ENCODE measurements at places on chromosomes 5 and 9.

DNA sequence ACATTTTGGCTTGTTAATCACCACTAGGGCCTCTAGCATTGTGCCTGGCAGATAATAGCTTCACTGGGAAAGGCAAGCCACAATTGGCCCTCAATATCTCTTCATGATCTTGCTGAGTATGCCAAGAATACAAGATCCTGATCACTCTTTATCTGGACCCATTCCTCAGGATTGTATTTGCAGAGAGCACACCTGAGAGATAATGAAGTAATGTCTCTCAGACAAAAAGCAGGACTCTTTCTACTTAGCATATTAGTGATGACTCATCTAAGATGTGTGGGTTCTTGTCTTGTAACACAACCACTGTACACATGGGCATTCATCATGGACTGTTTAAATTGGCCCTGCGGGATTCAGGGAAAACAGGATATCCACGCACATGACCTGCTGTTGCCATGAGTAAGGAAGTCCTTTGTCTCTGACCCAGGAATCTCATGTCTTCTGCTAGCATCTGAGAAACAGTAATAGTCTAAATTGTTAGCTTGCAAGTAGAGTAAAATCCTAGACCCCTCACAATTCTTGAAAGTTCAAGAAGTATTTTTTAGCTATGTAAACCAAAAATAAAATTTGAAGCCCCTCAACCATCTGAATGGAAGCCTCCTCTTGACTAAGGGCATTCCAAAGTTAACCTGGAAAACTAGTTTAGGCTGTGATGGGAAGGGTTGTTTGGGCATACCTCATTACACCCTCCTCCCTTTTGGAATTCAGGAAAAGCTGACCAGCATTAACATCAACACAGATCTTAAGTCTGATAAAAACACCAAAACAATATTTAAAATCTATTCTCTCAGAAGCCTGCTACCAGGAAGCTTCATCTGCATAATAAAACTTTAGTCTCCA, 28.0 kb upstream of the NFIL3 start:
- DNase-seq: no peak

- DNase-seq: no peak
These were observed 5.4 kb upstream of the PITX1 start for GRCh38 chr5:135039271-135040033.

- DNase-seq: no peak
These were observed 15.3 kb downstream of the GPR107 start for GRCh38 chr9:130069048-130069447.

- DNase-seq: peak; percentile 77
These were observed 4.6 kb upstream of the MYOZ3 start for GRCh38 chr5:150656191-150657132.

DNA sequence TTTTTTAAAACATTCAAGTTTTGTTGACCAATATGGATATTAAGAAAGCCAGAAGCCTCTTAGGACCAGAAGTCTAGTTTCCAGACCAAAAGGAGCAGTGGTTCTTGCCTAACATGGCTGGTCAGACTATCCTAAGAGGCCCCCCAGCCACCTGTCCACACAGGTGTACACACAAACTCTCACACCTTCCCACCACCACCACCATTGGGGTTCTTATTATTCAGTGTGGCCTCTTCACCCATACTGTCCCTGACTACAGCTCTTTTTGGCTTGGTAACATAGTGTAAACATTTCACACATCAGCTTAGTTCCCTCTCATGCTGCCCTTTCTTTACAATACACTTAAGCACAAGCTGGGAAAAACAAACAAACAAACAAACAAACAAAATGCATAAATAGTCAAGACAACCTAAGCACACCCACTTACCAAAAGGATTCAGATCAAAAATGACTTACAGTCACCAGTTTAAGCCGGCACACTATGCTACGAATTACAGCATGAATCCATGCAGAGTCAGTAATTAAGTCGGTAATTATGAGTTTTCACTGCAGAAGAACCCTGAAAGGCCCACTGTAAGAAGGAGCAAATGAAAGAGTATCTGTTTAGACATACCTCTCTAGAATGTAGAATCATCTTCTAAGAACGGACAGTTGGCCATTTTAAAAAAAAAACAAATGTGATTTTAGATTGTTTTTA, 9.5 kb downstream of the LHFPL2 start:
- no peak for DNase-seq

GRCh38 chr5:154315196-154315595, 124.7 kb downstream of the GALNT10 start:
- DNase-seq: no peak

DNA sequence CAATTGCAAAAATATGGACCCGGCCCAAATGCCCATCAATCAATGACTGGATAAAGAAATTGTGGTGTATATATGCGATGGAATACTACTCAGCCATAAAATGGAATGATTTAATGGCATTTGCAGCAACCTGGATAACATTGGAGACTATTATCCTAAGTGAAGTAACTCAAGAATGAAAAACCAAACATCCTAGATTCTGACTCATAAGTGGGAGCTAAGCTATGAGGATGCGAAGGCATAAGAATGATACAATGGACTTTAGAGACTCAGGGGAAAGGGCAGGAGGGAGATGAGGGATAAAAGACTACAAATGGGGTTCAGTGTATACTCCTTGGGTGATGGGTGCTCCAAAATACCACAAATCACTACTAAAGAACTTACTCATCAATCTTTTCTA, 247.6 kb upstream of the FBXL7 start:
- DNase-seq: no peak

- no peak for DNase-seq
These were observed 724.3 kb downstream of the PRELID2 start for GRCh38 chr5:145110834-145111233.

- no peak for DNase-seq
These were observed 30.8 kb upstream of the ALDH1A1 start for GRCh38 chr9:72983512-72984225.

DNA sequence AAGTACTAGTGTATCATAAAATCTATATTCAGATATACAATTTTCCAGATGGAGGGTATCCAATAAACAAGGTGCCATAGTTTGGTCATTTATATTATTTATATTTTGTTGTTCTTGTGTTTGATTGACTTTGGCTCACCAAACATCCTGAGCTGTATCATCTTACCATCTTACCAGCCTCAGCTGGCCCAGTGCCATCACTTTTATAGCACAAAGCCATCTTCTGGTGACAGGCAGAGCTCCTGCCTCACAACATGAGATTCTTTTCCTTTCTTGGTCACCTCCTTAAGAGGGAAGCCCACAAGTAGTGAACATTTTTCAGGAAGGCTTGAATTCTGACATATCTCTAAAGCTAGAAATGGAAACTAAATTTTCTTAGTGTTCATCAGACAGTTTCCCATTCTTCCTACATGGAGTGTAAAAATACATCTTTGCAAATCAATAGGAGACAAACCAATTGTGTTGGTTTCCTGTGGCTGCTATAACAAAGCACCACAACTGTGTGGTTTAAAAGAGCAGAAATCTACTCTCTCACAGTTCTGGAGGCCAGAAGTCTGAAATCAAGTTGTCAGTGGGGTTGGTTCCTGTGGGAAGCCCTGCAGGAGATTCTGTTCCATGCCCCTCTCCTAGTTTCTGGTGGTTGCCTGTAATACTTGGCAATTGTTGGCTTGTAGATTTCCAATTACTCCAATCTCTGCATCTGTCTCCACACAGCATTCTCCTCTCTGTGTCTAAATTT, 341.8 kb downstream of the MAN2A1 start:
- no peak for DNase-seq

DNA sequence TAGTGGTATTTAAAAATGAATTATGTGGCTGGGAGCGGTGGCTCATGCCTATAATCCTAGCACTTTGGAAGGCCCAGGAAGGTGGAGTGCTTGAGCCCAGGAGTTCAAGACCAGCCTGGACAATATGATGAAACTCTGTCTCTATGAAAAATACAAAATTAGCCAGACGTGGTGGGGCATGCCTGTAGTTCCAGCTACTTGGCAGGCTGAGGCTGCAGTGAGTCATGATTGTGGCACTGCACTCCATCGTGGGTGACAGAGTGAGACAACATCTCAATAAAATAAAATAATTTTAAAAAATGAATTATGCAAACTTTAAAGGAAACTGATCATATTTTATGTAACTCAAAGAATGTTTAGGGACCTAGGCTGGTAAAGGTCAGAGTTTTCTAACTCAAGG, 310.8 kb upstream of the DMRT1 start:
- no peak for DNase-seq

DNA sequence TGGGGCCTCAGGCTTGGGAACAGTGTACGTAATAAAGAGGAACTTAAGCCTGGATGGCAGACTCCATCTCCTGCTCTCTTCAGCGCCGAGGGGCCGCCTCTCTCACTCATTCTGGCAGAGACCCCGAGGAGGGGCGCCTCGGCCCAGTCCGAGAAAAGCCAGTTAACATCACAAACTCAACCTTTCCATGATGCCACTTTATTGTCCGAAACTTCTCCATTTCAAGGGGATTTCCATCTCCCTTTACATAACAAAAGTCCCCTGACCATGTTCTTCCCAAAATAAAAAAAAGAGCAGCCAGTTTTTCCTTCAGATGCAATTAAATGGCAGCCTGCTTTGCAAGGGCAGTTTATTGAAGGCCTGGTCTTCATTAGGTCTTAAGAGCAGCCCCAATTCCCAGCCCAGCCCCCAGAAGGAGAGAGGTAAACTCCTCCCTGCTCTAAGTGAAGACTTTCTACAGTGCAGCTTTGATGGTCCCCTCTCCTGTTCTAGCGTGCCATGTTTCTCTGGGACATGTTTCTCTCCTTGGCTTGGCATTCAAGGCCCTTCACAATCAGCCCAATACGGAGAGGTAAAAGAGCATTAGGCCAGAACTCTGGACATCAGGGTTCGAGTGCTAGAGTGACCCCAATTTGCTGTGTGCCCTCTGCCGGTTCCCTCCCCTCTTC, 19.5 kb upstream of the RAB14 start:
- DNase-seq: no peak

- DNase-seq: no peak
These were observed 369.8 kb upstream of the PDE4D start for GRCh38 chr5:60263346-60263745.

GRCh38 chr9:112111461-112111860, 63.6 kb downstream of the SUSD1 start:
- DNase-seq: no peak

DNA sequence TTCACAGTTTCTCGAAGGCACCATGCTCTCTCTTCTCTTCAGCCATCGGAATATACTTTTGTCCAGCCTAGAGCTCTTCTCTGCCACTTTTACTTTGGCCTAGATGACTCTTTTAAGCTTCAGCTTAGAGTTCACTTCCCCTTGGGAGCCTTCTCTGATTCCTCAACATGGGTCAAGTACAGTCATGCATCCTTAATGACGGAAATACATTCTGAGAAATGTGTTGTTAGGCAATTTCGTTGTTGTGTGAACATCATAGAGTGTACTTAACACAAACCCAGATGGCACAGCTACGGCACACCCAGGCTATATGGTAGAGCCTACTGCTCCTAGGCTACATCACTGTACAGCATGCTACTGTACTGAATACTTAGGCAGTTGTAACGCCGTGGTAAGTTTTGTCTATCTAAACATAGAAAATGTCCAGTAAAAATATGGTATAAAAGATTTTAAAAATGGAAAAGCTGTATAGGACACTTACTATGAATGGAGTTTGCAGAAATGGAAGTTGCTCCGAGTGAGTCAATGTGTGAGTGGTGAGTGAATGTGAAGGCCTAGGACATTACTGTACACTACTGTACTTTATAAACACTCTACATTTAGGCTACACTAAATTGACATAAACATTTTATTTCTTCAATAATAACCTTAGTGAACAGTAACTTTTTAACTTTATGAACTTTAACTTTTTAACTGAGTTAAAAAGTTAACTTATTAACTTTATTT, 15.1 kb upstream of the TNFSF15 start:
- DNase-seq: no peak

DNA sequence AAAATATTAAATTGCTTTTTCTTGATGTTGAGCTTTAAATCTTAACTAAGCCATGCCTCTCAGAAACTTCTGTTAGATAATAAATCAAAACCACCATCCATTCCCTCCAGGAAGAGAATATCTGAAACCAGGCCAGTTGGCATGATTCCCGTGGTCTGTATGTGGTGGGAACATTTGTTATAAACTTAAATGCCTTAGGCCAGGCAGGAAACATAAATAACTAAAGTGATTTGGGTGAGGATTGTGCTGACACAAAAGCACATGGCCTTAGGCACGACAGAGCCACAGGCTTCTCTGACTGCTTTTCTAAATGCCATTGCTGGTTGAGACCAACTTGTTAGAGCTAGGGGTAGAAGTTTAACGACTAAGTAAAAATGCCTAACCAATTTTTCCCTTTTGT, 255.9 kb downstream of the GABRG2 start:
- DNase-seq: no peak

GRCh38 chr9:13140843-13141592, 138.5 kb downstream of the MPDZ start:
- DNase-seq: no peak

- no peak for DNase-seq
These were observed 265.0 kb upstream of the FAM174A start for GRCh38 chr5:100270023-100270771.

DNA sequence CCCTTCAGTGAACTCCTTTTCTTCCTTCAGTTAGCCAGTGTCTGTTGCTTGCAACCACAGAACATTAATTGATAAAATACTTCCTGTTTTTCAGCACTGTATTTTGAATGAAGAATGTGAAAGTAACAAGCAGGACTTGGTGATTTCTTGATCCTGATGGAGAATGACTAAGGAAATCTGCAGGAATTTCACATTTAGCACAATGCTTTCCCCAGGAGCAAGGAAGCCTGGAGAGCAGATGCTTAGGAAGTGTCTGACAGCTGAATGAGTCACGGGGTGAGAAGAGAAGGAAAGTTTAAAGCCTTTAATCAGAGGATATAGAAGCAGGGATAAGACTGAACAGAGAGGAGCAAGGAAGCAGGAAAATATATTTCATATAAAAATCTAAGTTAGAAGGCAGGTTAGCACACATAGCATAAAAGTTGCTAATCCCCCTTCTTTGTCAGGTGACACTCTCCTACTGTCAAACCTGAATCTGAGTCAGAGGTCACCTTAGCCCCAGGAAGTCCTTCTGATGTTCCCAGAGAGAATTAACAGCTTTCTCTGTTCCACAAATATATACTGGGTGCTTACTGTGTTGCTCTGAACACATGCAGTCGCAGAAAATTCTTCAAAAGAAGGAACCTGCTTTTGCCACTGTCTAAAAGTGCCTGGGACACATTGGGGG, 59.7 kb downstream of the GNA14 start:
- DNase-seq: no peak

DNA sequence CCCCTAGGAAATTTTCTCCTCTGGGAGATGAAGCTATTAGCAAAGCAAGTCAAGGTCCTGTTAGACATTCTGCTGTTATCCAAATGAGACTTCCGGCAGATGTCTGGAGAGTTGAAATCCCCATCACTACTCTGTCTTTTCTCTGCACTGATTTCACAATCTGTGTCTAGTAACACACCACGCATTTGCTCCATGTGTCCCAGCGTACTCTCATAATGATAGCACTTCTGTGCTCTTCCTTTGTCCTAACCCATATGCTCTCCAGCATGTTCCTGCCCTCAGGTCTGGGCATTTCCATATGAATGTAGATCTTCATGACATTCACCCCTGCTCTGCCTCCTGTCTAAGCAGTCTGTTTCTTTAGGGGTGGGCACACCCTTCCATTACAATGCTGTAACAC, 1949.0 kb upstream of the WWC1 start:
- no peak for DNase-seq
